ENCODE measurements at places on chromosomes 5 and 9.

DNA sequence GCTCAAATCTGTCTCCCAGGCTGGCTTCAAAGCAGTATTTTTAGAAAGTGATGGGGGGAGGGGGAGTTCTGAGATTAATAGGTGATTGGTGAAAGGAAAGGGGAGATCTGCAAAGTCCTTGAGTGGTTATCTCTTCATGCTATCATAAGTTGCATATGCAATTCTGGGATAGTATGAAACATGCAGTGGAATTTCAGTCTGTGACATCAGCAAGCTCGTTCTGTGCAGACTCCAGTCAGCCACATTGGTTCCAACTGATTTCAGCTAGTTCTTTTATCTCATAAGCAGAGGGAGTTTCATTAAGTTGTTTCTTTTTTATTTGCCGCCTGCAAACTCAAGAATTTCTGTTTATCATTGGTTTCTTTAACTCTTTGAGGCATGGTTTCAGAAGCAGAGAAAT lies 180.5 kb upstream of the SH3GL2 start:
- DNase-seq = no peak

GRCh38 chr5:143679777-143680176 lies 132.2 kb upstream of the HMHB1 start:
- no peak for DNase-seq

DNA sequence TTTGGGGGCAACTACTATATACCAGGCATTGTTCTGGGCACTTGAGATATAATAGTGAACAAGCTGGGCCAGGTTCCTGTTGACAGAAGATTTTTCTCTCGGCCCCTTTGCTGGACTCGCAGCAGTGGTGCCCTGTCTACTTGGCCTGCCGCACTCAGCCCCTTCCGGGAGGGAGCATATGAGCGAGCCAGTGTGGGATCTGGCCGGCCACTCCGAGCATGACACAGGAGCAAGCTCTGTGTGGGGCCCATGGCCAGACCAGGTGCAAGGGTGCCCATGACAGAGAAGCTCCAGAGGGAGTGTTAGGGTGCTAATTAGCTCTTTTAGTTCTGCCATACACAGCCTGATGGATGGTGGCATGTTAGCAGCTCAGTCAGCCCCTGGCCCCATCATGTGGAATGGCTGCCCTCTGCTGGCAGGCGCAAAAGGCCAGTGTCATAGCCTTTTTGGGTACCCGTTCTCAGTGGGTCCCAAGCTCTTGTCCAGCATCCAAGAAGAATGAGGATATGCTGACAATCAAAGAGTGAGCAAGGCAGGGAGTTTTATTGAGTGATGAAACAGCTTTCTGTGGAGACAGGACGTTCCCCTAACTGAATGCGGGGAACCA lies 9.3 kb upstream of the KIF4B start:
- no peak for DNase-seq

DNA sequence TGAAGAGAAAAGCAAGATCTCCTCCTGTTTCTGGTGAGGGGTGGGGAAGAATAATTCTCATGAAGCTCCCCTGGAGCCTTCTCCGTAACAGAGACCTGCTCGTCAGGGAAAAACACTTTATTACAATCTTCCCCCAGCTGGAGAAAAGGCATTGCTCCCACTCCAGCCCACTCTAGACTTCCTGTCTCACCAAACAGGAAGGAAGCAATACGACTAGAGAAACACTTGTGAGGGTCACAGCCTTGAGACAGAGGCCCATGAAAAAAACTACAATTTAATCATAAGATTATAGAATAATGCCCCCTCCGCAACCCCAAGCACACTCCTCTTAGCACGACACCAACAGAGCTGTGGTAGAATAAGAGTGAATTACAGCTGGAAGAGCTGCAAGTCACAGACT lies 197.2 kb upstream of the S1PR3 start:
- DNase-seq = no peak

- no peak for DNase-seq
Observed at GRCh38 chr5:50653946-50654345, 12.5 kb upstream of the PARP8 start.

- peak; percentile 80 for DNase-seq
Observed at GRCh38 chr9:113511047-113511521, 47.6 kb downstream of the RGS3 start.

- DNase-seq = no peak
Observed at GRCh38 chr9:127307802-127308201, 43.2 kb downstream of the GARNL3 start.

GRCh38 chr5:78627766-78628165 lies 20.8 kb downstream of the LHFPL2 start:
- no peak for DNase-seq
